Activated effector memory CD4-positive, alpha-beta T cell treated with Interleukin-2 at 50 U/mL for 16 hours (primary cell): ENCODE measurements at places on chromosomes 4 and X.

GRCh38 chr4:163911891-163912290 is 417.4 kb downstream of the TMA16 start:
- no peak for DNase-seq

- DNase-seq: no peak
These were observed 512 bp downstream of the NOP14 start for GRCh38 chr4:2962614-2963174.

DNA sequence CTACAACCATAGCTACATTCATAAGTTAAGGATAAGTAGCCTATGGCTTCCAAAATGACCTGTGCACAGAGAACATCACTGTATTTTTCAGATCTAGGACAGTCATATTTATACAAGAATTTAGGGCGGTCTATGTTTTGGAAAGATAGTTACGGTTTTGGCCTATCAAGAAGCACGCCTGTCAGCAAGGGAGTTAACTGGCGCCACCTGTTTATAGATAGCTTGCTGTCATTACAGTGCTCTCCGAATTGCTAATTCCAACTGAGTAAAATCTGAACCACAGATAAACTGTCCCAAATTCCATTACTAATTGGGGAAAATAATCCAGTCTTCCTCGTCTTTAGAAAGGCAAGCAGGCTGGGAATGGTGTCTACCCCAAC is 646 bp downstream of the ABCB7 start:
- DNase-seq: no peak

DNA sequence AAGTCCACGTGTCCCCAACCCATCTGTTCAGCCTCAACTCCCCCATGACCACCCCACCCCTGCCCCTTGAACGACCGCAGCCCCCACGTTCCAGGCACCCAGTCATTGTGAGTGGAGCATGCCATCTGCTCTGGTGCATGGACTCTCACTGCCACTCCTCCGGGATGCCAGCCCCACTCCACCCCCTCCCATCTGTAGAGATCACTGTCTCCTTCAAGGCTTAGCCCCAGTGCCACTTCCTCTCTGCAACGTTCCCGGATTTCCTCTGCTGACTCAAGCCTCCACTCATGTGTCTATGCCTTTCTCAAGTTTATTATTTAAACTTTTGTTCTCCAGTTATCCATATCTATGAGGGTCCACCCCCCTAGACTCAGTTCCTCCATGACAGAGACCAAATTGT is 54.0 kb downstream of the MAML3 start:
- no peak for DNase-seq

DNA sequence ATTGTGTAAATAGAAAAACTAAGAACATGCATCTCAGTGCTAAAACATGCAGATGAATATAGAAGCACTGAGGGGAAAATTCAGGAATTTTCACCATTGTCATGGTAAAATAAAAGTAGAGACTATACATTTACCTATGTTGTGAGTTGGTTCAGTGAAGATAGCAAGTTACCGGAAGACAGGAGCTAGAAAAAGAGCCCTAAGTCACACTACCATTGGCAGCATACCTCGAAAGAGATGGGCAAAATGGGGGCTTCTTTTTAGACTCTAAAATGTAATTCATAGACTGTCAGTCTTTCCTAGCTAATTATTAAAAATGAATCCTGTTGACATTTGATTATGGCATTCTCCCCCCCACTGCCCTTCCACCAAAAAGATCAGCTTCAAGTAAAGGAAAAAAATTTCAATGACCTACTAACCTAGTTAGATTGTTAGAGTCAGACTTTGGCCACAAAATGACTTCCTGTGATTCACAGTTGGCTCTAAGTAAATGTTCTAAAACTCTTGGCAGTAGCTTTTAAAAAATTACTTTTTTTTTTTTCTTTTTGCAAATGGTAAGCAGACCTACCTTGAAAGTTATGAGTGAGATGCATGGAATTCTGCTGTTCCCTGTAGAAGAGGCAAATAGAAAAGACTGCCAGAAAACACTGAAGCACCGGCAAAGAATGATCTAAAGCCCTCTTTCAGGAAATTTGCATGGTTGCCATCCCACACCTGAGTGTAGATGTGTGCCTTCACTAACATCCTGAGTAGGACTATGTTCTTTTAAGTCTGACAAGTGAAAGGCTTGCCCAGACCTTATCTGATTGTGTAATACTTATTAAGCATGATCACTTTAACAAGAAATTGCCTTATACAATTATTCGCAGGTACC is 26.4 kb upstream of the ARSJ start:
- DNase-seq: no peak
